NCI-H2081 treated with DMSO at 0.1 percent for 48 hours (cell line): ENCODE measurements at places on chromosomes 2 and 18.

DNA sequence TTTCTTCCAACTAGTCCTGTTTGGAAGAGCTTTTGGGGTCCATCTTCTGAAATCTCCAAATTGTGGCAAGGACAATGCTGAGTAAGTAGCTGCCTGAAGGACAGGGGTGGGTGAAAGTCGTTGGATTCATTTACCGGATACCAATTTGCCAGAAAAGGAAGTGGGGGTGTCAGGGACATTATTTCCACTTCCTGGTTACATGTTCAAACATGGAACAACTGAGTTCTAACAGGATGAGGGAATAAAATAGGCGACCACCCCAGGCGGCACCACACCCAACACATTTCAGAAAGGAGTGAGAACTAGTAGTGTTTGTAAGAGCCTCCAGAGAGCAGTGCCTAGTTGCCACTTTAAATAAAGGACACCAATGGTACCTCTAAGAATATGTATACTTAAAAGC, 158.6 kb upstream of the SERTAD2 start:
- no peak for DNase-seq

GRCh38 chr2:178860551-178860950, 53.3 kb upstream of the TTN start:
- no peak for DNase-seq

DNA sequence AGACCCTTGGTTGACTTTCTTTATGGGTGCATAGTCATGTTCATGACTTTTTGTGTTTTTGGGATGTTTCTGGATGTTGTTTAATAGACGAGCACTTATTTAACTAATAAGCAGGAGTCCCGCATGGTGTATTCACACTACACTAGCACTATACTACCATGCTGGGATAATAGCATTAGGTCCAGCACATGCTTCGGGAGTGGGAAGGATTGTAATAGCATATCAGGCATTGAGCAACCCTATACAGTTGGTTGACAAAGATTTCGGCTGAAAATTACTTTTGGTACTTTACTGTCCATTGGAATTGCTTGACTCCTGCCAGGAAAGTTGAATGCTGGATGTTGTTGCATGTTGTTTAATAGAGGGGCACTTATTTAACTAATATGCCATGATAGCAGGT, 2.8 kb downstream of the SH3RF3 start:
- DNase-seq = no peak

DNA sequence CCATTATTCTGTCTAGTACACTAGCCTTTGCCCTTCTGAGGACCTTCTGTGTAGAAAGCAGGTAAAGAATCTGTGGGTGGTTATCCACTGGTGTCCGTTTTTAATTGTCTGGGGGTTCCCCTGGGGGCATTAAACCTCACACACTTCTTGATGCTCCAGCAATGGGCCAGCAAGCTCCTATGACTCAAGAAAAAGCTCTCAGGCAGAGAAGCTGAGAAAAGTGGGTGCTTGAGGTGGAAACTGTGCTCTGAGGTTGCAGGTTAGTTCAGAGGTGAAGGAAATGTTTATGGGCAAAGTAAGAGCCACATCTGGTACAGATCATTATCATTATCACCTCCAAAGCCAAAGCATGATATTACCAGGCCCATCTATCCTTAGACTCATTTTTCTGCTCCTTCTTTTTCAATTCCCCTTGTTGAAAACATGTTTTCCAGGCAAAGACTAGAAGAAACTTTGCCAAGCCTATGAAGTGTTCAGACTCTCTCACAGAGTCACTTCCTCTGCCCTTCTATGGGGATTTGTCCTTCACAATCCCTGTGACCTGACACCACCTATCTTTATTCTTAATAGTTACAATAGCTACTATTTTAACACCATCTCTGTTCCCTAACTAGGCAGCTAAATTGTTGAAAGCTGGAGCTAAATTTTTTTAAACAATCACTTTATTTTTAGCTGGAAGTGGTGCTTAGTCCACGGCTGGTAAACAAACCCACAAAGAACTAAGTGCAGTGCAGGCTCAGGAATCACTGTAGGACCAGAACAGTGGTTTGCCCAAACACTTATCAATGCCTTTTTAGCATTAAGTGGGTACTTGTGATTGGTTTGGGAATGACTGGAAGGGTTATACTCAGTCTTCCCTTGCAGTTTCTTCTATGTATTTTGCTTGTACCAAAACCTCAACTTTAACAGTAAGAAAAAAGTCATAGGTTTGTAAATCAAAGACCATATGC, 512.8 kb upstream of the POU3F3 start:
- DNase-seq = no peak

- no peak for DNase-seq
These were observed 64.1 kb downstream of the SLC66A2 start for GRCh38 chr18:79887181-79888000.

GRCh38 chr2:226660526-226660925, 139.1 kb downstream of the IRS1 start:
- DNase-seq = no peak

DNA sequence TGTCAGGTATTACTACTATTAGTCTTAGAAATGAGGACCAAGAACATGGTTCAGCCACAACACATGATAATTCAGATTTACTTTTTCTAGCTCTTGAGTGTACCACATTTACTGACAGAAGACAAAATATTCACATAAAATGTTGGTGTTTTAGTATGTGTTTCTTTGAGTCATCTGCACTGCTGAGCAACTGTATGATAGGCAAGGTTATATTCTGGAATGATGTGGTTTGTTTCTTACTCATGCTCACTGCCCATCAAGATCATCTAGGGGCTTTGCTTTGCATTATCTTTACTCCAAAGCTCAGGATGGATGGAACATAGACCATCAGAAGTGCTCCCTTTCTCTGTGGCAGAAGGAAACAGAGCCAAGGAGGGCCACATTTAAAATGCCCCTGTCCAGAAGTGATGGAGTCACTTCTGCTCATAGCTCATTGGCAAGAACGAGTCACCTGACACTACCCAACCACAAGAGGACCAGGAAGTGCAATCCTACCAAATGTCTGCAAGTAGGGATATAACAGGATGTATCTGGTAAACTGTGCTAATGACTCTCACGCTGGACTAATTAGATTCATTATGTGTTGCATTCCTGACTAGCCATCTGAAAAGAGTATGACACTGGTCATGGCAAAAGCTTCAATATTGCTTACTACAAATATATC, 81.5 kb downstream of the DIS3L2 start:
- DNase-seq = no peak

- DNase-seq = no peak
These were observed 145.0 kb downstream of the MCFD2 start for GRCh38 chr2:46770622-46771021.

- no peak for DNase-seq
These were observed 9.3 kb downstream of the OTX1 start for GRCh38 chr2:63059793-63060471.

GRCh38 chr2:146785101-146785500, 1059.7 kb upstream of the ACVR2A start:
- no peak for DNase-seq

GRCh38 chr2:227816507-227817294, 3.1 kb downstream of the CCL20 start:
- DNase-seq = no peak

- DNase-seq = no peak
These were observed 47.6 kb downstream of the BCL11A start for GRCh38 chr2:60505880-60506260.
